ENCODE measurements at places on chromosomes 4 and X. TPM values are rescaled to one million over a fixed set of nuclear protein-coding genes. Genes with fewer than 3 reads are reported as not detected.

DNA sequence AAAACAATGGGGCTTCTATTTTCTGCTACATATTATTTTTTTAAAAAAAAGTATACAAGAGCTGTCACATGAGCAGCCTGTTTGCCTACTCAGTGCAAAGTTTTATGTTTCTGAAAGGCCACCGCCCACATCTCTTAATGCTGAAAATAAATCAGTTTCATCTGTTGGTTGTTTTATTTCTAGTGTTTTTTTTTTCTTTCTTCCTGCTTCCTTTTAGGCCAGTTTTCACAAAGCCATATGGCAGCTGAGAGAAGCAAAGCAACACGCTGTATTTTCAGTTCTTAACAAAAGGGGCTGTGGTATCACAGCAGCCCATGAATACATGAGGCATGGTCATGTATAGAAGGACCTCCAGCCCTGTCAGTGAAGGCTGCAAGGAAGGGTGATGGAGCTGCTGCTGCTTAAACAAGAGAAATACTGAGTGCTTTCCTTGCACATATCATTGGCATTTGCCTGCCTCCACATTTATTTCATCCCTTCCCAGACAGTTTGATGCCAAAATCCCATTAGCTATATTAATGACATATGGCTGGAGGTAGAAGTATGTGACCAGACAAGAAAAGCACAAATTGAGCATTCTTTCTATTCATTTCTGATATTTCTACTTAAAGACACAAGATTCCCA is 172.5 kb downstream of the PCDH18 start:
- H3K4me3 ChIP-seq, result no peak overlapping the region
- H3K4me1 ChIP-seq, result no peaks in the 10 kb centered on the region
- no peak for DNase-seq
- H3K27ac ChIP-seq, result no peak overlapping the region

DNA sequence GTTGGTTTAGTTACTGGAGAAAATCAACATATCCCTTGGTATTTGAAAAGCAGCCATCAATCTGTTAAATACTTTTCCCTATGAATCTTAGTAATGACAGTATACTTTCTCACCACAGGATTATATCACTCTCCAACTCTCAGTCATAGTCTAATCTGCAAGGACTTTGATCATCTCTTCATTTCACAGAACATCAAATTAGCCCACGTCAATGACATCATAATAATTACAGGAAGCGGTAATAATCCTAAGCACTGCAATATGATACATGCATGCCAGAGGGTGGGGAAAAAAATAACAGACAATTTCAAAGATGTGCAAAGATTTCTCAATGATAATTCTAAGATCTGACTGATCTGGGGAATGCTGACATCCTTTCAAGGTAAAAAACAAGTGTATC is 404.1 kb downstream of the GPM6A start:
- H3K36me3 ChIP-seq, result no peaks in the 10 kb centered on the region
- no peak overlapping the region for H3K27ac ChIP-seq
- no peak for DNase-seq
- no peaks in the 10 kb centered on the region for H3K27me3 ChIP-seq
- no peak overlapping the region for H3K4me3 ChIP-seq

DNA sequence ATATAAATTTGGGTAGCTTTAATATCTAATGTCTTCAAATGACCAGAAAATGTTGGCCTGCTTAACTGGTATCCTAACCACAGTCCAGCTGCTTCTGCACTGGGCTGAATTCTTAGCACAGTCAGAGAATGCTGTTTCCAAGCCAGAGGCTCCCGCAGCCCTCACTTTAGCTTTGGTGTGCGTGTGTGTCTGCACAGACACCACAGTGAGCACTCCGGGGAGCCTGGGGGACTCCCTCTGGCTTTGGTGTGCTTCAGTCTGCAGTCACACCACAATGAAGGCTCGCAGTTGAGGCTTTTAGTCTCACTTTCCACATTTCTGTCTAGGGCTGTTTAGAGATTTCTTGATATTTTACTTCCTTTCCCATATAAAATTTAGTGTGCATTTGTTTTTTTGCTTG is 53.6 kb downstream of the APOO start:
- H3K27me3 ChIP-seq, result no peaks in the 10 kb centered on the region
- H3K4me3 ChIP-seq, result no peak overlapping the region
- no peaks in the 10 kb centered on the region for H3K4me1 ChIP-seq
- no peak overlapping the region for H3K27ac ChIP-seq

- H3K4me1 ChIP-seq, result no peaks in the 10 kb centered on the region
- no peak overlapping the region for H3K4me3 ChIP-seq
- no peak for DNase-seq
- no peak overlapping the region for H3K27ac ChIP-seq
These were observed 429.1 kb upstream of the INTU start for GRCh38 chr4:127203562-127204200.

The PLP1 gene
- not detected for total RNA-seq

GRCh38 chr4:16457944-16458343 is 231.7 kb upstream of the TAPT1 start:
- no peaks in the 10 kb centered on the region for H3K4me1 ChIP-seq
- no peaks in the 10 kb centered on the region for H3K27me3 ChIP-seq
- no peak overlapping the region for H3K4me3 ChIP-seq
- DNase-seq, result no peak

The CSAG1 gene
- total RNA-seq, result 33.2 TPM

The UTP3 gene
- total RNA-seq, result 16.4 TPM

The PCGF3 gene
- total RNA-seq, result 60.5 TPM

DNA sequence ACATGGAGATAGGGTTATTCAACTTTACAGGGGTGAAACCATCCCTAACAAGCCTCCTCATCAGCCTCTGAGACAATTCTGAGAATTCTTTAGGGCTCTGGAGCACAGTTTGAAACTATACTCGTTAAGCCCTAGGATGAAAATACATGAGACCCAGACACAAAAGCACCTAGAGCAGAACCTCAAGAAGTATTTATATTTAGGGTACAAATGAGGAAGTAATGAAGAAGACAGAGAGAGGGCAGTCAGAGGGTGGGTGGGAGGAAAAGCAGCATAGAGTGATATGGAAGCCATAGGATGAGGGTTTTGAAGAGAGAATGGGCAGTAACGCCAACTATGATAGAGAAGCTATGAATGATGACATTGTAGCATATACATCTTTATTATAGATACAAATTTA is 250.3 kb downstream of the DCLK2 start:
- DNase-seq, result no peak
- no peaks in the 10 kb centered on the region for H3K4me1 ChIP-seq
- no peaks in the 10 kb centered on the region for H3K36me3 ChIP-seq
- H3K27ac ChIP-seq, result no peak overlapping the region
- no peak overlapping the region for H3K4me3 ChIP-seq

DNA sequence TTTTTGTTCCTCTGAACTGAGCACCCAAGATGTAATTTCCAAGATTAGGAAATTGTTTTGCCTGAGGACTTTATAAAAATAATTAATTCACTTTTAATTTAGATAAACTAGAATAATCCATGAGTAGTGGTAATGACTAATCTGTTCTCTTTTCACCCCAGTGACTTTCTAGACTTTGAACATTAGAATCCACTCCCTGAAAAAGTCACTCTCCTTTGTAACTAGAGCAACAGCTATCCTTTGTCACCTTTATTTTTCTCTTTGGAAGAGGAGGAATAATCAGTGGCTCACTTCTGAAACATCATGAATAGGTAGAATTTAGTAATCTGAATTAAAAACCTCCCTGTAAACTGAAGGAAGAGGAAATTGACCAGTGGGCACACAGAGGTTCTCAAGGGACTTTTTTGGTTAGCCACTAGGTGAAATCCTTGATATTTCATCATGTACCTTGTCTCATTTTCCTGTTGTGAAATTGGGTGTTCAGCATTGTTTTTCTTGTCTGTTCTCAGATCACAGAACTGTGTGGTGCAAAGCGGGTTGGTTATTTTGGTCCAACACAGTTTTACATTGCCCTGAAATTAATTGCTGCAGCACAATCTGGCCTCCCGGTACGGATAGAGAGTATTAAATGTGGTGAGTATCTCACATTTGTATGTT is 59.4 kb downstream of the REPS2 start:
- no peak overlapping the region for H3K27ac ChIP-seq
- H3K36me3 ChIP-seq, result no peaks in the 10 kb centered on the region
- DNase-seq, result no peak
- H3K4me3 ChIP-seq, result no peak overlapping the region
- H3K4me1 ChIP-seq, result no peaks in the 10 kb centered on the region

The ART3 gene
- total RNA-seq, result not detected

DNA sequence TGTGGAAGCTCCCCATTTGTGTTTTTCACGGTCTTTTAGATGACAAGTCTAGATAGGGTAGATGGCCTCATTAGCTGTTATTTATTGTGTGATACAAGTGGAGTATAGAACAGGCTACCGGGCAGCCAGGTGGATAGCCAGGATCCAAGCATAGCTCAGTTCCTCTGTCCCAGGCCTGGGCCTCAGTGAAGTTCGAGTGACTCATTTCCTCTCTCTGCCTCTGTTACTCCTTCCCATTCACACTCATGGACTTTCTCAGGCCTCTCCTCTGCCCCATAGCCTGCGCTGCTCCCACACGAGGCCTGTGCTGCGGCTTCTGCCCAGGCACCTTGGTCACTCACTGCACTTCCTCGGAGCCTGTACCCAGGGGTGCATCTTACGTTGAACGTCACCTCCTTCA is 54.5 kb downstream of the TENM3 start:
- H3K4me3 ChIP-seq, result no peak overlapping the region
- H3K27ac ChIP-seq, result no peak overlapping the region
- no peaks in the 10 kb centered on the region for H3K27me3 ChIP-seq
- no peaks in the 10 kb centered on the region for H3K36me3 ChIP-seq
- DNase-seq, result no peak
- H3K4me1 ChIP-seq, result no peaks in the 10 kb centered on the region

GRCh38 chr4:40531636-40532023 is 98.0 kb downstream of the RBM47 start:
- H3K27ac ChIP-seq, result no peak overlapping the region
- DNase-seq, result no peak
- peaks cover 6% of the 10 kb centered on the region for H3K4me1 ChIP-seq
- no peaks in the 10 kb centered on the region for H3K27me3 ChIP-seq
- H3K36me3 ChIP-seq, result peaks cover 5% of the 10 kb centered on the region
- no peak overlapping the region for H3K4me3 ChIP-seq

DNA sequence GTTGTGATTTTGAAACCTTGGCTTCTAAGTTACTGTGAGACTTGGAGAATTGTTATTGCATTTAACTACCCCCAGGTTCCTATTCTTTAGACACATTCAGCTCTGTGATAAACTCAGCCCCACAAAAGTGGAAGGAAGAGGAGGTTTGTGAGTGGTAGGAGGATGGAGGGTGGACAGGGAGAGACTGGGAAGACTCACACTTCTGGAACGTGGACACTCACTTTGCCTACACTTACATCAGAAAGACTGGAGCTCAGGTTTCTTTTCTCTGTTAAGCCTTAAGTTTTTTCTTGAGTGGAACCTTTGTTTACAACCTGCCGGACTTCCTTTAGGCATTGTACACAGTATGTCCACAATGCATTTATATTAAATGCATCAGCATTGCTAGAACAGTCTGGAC is 99.0 kb downstream of the AREG start:
- peaks cover 17% of the 10 kb centered on the region for H3K4me1 ChIP-seq
- peak overlapping the region; percentile 55 for H3K27ac ChIP-seq

The GRIPAP1 gene
- total RNA-seq, result 35.2 TPM

The PFKFB1 gene
- total RNA-seq, result 0.74 TPM

DNA sequence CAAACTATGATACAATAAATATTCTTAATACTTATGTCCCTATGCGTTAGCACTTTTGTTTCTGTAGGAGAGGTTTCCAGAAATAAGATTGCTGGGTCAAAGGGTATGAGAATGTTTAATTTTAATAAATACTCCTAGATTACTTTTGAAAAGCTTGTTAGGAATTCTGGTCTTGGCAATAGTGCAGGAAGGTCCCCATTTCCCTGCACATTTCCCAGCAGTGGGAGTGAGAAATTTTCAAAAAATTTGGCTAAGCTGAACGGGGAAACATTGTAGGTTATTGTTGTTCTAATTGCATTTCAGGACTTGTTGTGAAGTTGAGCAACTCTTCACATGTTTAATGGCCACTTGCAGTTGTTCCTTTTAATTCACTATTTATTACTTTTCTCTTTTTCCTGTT is 27.1 kb downstream of the IGFBP7 start:
- no peaks in the 10 kb centered on the region for H3K36me3 ChIP-seq
- no peak for DNase-seq
- H3K4me1 ChIP-seq, result peaks cover 11% of the 10 kb centered on the region
- no peak overlapping the region for H3K27ac ChIP-seq

DNA sequence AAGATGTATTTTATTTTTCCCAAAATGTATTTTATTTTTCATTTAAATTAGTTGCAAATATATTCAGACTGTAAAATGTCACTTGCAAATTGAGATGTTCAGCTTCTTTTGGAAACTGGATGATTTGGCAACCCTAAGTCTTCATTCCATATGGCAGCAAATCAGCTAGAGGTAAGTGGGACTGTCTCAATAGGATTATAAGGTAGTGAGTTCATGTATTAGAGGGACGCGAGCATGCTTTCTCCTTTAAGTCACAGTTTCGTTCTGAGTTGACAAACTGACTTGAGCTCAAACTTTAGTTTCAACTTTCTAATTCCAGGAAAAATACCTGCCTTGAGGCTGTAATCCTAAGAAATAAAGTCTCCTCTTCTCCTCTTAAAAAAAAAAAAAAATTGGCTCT is 44.2 kb upstream of the TMEM131L start:
- no peaks in the 10 kb centered on the region for H3K27me3 ChIP-seq
- H3K36me3 ChIP-seq, result no peaks in the 10 kb centered on the region
- DNase-seq, result no peak
- H3K4me3 ChIP-seq, result no peak overlapping the region
- no peaks in the 10 kb centered on the region for H3K4me1 ChIP-seq

The CXorf51B gene
- total RNA-seq, result not detected

GRCh38 chrX:110741213-110741796 is 54.3 kb downstream of the CHRDL1 start:
- peak overlapping the region; percentile 45 for H3K27ac ChIP-seq
- H3K27me3 ChIP-seq, result no peaks in the 10 kb centered on the region
- H3K4me1 ChIP-seq, result peaks cover 29% of the 10 kb centered on the region
- H3K4me3 ChIP-seq, result no peak overlapping the region
- peak; percentile 11 for DNase-seq

The EPGN gene
- total RNA-seq, result 4.5 TPM

The LRIT3 gene
- not detected for total RNA-seq

DNA sequence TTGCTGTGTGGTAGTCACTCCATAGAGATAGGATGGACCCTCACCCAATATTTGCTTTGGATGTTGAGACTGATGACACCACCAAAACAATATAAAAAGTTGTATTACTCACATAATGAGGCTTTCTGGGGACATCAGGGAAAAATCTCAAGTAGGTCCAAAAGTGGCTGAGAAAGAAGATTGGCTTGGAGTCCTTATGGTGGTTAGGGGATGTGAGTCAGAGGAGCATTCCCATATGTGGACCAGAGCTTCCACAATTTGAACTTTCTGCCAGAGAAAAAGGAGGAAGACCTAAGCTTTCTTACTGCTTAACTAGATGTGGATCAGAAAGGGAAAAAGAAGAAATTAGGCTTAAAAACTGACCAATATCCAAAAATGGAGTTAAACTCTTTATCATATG is 460.5 kb downstream of the SH3BGRL start:
- no peak for DNase-seq
- no peak overlapping the region for H3K27ac ChIP-seq
- no peaks in the 10 kb centered on the region for H3K4me1 ChIP-seq
- no peak overlapping the region for H3K4me3 ChIP-seq

GRCh38 chrX:68690936-68691501 is 43.6 kb downstream of the STARD8 start:
- no peak overlapping the region for H3K4me3 ChIP-seq
- no peak for DNase-seq
- no peaks in the 10 kb centered on the region for H3K4me1 ChIP-seq

The BTK gene
- not detected for total RNA-seq

- H3K27me3 ChIP-seq, result no peaks in the 10 kb centered on the region
- H3K4me1 ChIP-seq, result no peaks in the 10 kb centered on the region
- no peak overlapping the region for H3K27ac ChIP-seq
- DNase-seq, result no peak
These were observed 28.7 kb downstream of the TMPRSS11A start for GRCh38 chr4:67934628-67935027.
